ENCODE measurements at places on chromosomes 2 and 18.

DNA sequence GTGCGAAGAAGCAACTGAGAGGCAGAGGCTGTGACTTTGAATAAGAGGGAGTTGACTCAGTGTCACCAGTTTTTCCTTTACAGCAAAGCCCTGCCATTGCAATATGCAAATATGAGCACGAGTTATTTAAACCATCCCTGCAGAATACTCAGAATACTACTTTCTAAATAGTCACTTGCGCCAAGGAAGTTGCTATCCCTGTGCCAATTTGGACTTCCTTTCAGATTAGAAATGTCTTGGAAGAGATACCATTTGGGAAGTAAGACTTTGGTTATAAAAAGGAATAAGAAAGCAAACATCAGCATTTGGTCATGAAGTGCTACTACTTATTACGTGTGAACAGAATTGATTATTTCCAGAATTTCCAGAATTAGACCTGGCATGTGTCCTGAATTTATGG is 151.8 kb upstream of the MYT1L start:
- no peak for DNase-seq

DNA sequence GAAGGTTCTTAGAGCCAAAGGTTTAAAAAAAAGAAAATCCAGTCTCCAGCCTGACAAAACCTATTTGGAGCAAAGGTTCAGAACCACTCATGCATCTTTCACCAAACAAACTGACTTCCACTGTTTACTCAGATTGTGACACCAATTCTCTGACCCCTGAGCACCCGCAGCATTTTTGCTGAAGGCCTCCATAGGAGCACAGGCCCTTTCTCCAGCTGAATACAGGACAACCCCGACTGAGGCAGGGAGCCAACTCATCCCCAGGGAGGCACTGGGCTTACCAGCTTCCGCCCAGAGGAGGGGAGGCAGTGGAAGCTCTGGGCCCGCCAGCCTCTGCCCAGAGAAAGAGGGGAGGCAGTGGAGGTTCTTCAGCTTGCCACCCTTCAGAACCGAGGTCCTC is 51.0 kb upstream of the CNGA3 start:
- DNase-seq: no peak

- no peak for DNase-seq
Measured at GRCh38 chr2:9958057-9958456, 6.6 kb downstream of the GRHL1 start.

DNA sequence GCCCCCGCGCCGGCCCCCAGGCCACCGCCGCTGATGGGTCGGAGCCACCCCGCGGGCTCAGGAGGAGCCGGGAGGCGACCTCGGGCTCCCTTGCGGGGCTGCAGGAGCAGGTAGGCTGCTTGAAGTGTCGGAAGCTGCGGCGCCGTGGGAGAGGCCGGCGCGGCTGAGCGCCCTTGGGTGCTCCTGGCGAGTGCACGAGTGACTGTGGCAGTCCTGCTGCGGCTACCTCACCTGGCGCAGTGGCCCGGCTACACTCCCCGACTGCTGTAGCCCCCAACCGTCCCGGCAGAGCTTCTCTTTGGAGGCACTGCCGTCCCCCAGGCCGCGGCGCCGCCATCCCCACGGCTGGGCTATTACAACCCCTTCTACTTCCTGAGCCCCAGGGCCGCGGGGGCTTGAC is 10.0 kb upstream of the LYPD6 start:
- no peak for DNase-seq

DNA sequence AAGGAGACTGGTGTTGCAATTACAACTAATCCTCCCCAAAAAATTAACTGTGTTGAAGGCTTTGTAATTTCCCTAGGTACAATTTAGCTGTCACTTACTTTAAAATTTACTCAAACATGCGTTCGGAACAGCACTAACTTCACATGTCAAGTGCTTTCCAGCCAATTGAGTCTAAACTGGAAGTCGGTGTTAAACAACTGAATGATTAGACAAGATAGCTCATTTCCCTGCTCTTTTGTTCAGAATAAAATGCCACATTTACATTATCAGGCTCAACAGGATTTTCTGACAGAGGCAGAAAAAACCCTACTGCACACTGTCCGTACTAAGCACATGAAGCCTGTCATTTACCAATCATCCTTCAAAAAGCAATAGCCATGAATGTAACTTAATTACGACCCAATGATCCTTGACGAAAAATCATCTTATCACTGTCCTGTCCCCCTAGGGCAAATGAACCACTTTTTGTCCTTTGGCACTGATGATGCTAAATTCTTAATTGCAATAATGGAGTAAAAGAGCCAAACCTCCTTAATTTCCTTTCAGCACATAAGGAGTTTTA is 56.0 kb downstream of the LRPPRC start:
- DNase-seq: no peak

DNA sequence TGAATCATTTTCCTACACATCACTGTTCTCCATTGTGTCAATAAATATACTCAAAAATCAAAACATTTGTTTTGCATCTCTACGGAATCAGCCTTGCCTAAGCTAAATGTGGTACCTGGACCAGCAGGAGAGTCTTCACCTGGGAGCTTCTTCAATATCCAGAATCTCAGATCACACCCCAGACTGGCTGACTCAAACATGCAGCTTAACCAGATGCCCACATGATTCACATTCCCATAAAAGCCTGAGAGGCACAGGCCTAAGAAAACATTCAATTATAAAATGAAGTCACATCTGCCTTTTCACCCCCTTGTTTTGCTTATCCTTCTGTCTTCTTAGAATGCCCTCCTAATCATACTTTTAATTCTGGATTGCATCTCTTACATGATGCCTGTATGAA is 1045.5 kb upstream of the NXPH2 start:
- no peak for DNase-seq

DNA sequence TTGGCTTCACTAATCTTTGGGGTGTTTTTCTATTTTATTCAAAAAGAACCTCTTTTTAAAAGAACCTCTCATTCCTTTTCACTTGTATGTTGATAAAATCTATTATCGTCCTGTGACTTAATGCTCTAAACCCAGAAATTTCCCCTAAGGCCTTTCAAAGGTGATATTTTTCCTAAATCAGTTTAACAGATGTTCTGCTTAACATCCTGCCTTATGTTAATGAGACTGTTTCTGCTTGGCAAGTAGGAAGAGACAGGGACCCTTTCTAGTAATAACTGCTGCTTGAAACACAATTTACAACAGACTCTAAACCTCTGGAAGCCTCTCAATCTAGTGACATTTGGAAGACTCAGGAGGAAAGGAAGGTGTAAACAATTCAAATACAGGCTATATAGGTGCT is 128.8 kb downstream of the KCNJ3 start:
- DNase-seq: no peak

- no peak for DNase-seq
Measured at GRCh38 chr2:153152036-153152435, 326.5 kb downstream of the RPRM start.

- DNase-seq: no peak
Measured at GRCh38 chr18:75586130-75586889, 158.8 kb upstream of the SMIM21 start.

GRCh38 chr2:101693991-101694588 is 3.4 kb upstream of the MAP4K4 start:
- DNase-seq: no peak

DNA sequence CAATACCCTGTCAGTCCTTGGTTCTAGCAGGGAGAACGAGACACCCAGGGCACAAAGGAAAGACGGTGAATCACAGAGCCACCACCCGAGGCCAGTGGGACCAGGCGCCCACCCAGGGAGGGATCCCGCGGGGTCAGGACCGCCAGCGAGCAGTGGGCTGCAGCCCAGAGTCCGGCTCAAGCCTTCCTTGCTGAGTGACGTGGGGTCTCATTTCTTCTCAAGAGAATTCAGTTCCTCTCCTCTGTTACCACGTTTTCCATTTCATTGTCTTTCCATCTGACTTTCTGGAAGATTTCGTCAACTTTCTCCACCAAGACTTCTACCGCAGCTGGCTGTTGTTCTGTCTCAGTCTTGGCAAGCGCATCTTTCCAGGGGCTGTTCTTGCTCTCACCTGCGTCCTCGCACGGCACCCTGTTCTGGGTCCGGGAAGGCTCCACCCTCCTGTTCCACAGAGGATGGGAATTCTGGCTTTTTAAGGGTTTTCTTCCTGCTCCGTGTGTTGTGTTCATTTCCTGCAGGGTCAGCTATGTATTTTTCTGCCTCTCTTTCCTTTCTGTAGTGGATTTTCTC is 248.6 kb downstream of the NDUFA10 start:
- no peak for DNase-seq
